ENCODE measurements at places on chromosomes 1 and 21.

GRCh38 chr1:189496768-189497167, 980.9 kb downstream of the BRINP3 start:
- DNase-seq: no peak

DNA sequence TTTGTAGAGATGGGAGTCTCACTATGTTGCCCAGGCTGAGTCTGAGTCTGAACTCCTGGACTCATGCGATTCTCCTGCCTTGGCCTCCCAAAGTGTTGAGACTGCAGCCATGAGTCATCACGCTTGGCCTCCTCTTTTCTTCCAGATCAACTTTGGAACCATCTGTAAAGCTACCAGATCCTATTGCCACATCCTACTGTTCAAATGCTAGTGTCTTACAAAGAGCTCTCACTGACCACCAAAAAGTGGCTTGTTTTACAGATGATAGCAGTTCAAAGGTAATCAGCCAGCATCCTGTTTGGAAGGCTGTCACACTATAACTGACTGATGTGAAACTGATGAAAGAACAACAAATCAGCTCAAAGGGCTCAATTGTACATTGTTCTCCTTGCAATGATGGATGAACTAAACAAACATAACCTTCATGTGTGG, 221.6 kb downstream of the AKT3 start:
- no peak for DNase-seq

DNA sequence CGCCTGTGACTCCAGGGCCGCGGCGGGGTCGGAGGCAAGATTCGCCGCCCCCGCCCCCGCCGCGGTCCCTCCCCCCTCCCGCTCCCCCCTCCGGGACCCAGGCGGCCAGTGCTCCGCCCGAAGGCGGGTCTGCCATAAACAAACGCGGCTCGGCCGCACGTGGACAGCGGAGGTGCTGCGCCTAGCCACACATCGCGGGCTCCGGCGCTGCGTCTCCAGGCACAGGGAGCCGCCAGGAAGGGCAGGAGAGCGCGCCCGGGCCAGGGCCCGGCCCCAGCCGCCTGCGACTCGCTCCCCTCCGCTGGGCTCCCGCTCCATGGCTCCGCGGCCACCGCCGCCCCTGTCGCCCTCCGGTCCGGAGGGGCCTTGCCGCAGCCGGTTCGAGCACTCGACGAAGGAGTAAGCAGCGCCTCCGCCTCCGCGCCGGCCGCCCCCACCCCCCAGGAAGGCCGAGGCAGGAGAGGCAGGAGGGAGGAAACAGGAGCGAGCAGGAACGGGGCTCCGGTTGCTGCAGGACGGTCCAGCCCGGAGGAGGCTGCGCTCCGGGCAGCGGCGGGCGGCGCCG, at the start of gene SIM2:
TSS of gene SIM2 (plus strand) at position 135 of the 565 bp plus-strand sequence. CDS start 632 bp downstream, outside the sequence.
- DNase-seq: no peak

- DNase-seq: no peak
These were observed 15.2 kb downstream of the SERBP1 start for GRCh38 chr1:67415041-67415440.

GRCh38 chr1:228181645-228182034, 16.0 kb downstream of the IBA57 start:
- no peak for DNase-seq

DNA sequence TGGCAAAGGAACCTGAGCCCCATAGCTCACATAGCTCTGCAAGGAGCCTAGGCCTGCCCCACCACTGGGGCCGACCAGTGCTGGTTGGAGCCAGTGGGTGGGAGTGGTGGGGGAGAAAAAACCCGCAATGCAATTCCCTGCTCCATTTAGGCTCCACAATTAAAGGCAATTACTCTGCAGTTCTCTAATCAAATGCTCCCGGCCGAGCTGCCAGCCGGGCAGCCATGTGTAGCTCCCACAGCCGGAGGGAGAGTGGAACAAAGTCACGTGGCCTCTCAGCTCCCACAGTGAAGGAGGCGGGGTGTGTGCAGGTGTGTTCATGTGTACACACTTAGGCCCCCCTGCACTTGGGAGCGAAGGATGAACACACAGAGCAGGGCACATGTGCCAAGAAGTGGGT, 81.6 kb downstream of the KIRREL1 start:
- DNase-seq: no peak

Data from NCI-H1436 treated with DMSO at 0.1 percent for 48 hours (cell line).